Mammary epithelial cell (primary cell): ENCODE measurements at places on chromosomes 5 and 9.

DNA sequence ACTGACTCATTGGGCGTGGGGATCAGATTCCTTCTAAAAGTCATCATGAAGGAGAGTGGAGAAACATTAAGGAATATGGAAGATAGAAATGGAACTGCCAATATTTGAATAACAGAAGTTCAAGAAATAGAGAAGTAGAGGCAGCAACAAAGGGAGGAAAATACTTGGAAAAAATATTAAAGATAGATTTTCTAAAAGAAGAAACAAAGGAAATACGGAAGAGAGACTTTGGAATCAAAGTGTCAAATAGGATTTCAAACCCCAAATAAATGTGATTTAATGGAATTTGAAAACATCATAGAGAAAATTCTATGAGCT, 605.1 kb upstream of the KLF4 start:
- DNase-seq: no peak

GRCh38 chr5:62143268-62144229, 162.5 kb upstream of the KIF2A start:
- DNase-seq: peak; percentile 40

GRCh38 chr5:163504079-163504931, 1.1 kb upstream of the MAT2B start:
- DNase-seq: peak; percentile 59

GRCh38 chr5:109882546-109882945, 192.8 kb downstream of the MAN2A1 start:
- DNase-seq: peak; percentile 69

DNA sequence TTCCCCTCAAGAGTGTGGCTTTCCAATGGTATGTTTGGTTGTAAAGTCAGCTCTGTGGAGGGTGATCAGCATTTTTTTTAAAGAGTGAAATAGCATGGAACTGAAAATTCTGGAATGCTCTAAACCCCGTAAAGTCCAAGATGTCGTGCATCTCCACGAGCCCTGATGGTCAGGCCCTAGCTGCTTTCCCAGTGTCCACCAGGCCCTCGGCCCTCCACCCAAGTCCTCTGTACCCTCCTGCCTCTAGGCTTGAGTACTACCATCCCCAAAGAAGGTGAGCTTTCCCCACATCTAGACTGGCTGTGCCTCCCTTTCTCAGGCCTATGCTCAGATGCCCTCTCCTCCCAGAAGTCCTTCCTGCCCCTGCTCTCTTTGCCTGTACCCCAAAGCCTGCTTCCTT, 280.3 kb downstream of the GADD45G start:
- DNase-seq: no peak

DNA sequence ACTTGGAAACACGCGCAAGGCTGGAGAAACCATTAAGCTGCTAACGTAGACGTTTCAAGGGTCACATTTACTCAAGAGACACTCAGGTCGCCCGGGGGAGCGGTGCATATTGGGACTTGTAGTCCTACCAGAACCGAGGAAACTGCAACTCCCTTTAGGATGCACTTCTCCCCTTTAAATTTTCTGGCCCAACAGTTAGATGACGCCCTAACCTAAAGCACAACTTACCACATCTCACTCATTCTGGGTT, 384 bp upstream of the DMXL1 start:
- no peak for DNase-seq

GRCh38 chr5:154679501-154679900, 75.7 kb upstream of the LARP1 start:
- no peak for DNase-seq

DNA sequence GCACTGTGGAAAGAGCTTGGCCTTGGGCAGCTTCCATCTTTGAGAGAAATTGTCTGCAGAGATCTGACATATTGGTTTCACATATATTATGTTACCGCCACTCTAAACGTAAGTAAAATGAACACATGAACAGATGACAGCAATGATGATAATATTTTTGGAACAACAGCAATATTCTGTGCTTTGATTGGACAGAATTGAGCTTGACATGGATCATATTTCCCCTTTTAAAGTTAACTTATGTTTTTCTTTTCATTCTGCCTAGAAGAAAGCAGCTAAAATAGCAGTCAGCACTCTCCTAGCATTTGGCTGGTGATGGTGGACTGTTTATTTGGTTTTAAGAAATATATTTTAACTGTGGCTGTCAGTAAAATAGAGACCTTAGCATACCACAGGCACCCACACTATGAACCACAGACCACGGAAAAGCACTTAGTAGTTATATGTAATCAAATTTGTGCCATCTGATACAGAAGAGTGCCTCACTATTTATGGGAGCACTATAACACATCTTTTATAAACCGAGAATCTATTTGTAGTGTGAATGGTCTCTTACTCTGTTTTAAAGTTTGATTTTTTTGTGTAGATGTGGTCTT, 1.8 kb upstream of the CFAP95 start:
- no peak for DNase-seq

- DNase-seq: no peak
These were observed 19.1 kb upstream of the DELE1 start for GRCh38 chr5:141904551-141904950.

DNA sequence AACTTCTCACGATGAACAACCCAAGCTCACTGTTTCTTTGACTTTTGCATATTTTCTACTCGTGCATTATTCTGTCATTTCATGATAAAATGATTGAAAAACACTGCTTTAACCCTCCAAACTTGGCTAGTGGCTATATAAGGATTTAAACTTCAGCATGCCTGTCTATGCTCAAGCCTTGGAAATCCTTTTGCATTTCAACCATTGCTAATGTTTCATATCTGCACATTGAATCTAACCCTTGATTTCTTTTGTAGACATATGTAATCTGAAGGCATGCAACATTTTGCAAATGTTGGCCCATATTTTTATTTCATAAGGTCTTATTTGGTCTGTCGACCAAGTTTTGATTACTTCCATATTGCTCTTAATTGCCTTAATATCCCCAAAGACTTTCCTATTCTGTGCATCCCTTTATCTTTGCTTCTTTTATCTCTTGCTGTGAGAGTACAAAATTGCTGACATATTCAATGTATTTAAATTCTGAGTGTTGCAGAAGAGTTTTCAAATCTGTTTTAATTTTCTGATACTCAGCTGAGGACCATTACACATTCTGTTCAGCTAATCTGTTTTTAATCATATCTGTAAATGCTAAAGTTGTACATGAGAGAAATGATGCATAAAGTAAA, 403.7 kb upstream of the ZNF608 start:
- no peak for DNase-seq

DNA sequence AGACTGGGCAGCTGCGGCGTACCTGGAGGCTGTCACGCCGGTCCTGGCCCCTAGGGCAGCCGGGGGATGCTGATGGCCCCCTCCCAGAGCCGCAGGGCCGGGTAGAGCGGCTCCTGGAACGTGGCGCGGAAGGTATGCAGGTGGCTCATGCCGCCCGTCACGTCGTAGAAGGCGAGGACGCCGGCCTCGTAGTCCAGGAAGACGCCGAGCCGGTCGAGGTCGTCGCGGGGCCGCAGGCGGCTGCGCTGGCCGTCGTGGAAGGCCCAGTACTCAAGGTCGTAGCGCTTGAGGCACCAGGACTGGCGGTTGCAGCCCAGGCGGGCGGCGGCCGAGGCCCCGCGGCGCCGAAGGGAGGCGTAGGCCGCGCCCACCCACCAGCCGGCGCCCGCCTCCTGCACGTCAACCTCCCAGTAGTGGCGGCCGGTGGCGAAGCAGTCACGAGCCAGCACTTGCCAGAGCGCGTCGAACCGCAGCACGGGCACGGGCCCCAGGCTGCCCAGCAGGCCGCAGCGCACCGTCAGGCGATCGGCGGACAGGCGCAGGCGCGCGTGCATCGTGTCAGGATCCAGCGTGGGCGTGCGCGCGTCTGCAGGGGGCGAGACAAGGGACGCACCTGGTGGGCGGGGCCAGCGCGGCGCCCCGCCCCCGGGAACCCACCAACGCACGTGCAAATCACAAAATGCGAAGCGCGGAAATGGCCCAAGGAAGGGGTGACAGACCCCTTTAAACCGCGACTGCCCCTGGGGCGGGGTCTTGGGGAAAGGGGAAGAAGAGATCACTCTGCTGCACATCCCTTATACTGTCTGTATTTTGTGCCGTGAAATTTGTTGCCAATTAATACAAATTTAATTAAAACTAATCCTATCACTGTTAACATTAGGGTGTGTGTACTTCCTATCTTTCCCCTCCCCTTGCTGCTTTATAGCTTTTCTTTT, 31.2 kb downstream of the NANS start:
- DNase-seq: peak; percentile 12

GRCh38 chr9:34687276-34688030, 3.6 kb downstream of the CCL19 start:
- no peak for DNase-seq

DNA sequence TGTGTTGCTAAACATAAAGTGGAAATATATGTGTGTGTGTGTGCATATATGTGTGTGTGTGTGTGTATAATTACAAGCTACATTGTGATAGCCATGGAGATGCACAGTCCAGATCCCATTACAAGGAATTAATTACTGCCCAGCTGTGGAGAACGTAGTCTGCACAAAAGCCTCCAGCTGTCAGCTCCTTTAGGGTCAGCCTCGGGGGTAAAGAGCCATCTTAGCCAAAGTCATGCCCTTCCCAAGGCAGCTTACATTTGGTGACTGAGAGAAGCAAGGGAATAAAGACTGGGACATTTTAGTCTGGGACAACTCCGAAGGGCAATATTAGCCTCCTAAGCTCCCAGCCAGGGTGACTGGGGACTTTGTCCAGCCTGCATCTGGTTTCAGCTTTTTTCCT, 21.9 kb upstream of the FOCAD start:
- DNase-seq: no peak

DNA sequence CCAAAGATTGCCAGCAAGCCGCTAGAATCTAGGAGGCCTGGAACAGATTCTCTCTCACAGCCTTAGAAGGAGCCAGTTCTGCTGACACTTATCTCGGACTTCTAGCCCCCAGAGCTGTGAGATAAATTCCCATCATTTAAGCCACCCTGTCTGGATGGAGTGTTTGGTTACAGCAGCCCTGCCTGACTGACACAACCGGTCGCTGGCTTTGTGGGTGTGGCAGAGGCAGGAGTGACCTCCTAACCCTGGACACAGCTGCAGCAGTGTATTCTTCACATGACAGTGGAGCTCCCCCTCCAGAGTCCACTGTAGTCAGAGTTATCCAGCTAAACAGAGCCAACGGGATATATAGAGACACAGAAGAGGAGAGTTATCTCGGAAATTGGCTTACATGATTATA, 21.2 kb upstream of the IL17B start:
- DNase-seq: no peak

- DNase-seq: no peak
These were observed 12.9 kb downstream of the ARHGAP26 start for GRCh38 chr5:142782976-142783530.

- no peak for DNase-seq
These were observed 3.3 kb upstream of the LARP1 start for GRCh38 chr5:154751854-154752253.

DNA sequence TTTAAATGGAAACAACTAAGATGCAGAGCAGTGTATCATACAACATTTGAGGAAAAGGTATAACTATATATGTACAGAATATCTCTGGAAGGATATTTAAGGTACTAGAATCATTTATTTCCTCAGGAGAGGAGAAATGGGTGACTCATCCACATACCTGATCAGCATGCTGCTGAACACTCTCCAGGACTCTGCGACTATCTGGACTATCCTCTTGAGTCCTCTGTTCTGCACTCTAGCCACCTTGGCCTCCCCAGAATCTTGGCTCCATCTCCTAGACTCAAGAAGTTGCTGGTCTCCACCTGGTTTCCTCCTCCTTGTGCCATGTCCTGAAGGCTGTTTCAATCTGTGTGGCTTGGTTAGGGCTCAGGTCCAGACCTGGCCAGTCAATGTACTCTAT, 8.8 kb upstream of the PRDM6 start:
- no peak for DNase-seq

DNA sequence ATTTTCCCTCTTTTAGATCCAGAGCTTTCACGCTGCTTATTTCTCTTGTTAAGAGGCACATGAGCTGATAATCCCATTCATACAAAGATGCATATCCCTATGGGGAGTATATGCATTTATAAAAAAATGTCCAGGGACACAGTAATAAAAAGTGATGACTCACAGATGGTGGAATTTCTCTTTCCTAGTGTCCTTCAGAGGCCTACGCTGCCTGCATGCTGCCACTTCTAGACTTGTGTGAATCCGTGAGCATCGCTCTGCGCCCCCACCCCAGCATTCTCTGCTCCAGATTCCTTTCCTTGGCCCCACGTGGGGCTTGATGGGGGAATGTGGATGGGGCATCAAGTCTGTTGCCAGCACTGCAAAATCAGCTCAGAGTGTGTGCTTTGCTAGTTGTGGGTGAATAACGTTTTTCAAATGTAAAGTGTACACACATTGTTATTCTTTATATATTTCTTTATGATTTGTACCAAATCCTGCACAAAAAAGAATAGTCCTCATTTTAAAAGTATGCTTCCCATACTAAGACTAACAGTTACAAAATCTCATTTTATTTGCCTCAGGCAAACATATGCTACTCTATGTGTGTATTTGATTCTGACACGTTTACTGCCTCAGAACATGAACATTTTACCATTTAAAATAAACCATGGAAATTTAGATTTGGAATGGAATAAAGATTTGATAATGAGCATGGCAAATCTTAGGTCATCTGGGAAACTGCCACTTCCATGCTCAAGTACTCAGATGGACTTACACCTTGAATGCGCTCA, 22.4 kb upstream of the RASGRF2 start:
- no peak for DNase-seq

DNA sequence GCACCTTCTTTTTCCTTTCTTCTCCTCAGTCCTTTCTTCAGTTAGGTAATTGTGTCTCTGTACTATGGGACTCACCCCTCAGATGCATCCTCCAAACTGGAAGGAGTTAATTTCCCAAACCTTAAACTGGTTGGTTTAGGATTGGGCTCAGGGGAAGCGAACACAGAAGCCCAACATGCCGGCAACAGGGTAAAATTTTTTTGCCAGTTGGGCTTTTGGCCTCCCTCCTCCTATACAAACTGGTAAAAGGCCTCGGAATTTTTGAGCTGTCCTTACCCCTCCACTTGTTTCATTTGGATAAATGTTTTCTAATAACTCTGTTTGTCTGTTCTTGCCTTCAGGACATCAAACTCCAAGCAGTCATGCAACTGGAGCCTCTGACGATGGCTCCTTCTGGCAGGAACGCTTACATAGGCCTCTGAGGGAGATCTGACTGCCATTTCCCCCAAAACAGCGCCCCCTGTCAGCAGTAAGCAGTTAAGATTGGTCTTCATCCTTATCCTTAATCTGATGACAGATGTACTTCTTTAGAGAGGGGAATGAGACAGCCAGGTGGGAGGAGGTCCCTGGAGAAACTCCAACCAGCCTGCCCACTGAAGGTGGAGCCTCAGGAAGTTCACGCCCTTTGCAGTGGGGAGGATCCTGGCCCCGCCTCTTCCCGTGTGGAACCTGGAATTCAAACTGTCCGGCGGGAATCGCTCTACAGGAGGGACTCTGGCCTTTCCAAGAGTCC, 57.8 kb upstream of the SPINK5 start:
- DNase-seq: no peak

DNA sequence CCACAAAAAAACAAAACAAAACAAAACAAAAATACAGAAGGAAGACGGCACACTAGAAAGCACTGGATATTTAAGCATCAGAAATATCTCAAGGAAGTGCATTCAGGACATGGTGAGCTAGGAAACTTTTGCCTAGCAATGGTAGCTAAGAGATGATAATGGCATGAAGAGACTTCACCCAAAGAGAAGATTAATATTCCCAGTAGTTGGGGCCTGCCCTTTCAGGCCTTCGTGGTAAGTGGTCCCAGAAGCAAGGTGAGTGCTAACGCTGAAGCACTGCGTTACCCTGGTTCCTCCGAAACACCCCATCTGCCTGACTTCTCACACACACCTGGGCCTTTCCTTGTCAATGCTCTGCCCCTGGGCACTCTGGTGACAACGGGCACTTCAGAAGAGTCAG, 585.2 kb downstream of the RAB3C start:
- no peak for DNase-seq
